ENCODE measurements at places on chromosomes 3 and 15.

DNA sequence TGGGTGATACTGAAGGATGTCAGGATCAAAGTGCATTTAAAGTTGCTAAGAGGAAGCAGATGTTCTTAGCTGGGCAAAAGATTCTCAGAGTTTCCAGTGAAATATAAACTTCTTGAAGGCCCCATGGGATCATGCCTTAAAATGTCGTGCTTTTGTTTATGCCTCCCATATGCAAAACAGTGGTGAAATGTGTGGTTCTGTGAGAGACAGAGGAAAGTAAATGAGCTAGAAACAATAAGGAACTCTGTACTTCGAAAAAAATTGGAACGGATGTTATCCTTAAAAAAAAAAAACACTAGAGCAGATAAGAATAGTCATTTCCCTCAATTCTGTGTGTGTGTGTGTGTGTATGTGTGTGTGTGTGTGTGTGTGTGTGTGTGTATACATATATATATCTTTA lies 497.0 kb upstream of the TBL1XR1 start:
- DNase-seq: peak; percentile 35

DNA sequence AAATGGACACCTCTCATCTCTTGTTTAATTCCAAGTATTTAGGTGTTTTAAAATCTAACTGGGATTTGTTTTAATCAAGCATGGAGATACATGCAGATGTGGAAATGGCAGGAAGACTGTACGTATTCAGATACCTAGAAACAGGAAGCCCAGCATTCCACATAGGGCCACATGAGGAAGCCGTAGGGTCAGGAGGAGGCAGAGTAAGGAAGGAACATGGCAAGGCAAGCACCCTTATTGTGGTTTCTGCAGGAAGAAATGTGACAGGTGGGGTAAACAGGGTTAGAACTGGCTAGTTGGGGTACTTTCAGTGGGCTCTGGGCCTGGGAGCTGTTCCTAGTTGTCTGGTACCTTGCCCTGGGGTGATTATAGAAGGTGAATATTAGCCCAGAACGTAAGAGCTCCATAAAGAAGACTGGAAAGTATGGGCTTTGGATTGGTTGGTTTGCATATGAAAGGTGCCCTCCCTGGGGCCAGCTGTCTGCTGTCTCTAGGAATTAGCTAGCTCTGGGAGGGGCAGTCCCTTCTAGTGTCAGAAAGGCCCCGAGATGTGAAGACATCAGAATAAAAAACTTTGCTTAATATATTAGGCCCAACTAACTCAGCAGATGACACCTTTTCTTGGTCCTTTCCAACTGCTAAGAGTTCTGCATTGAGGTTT lies 107.7 kb upstream of the CADPS start:
- DNase-seq: no peak

DNA sequence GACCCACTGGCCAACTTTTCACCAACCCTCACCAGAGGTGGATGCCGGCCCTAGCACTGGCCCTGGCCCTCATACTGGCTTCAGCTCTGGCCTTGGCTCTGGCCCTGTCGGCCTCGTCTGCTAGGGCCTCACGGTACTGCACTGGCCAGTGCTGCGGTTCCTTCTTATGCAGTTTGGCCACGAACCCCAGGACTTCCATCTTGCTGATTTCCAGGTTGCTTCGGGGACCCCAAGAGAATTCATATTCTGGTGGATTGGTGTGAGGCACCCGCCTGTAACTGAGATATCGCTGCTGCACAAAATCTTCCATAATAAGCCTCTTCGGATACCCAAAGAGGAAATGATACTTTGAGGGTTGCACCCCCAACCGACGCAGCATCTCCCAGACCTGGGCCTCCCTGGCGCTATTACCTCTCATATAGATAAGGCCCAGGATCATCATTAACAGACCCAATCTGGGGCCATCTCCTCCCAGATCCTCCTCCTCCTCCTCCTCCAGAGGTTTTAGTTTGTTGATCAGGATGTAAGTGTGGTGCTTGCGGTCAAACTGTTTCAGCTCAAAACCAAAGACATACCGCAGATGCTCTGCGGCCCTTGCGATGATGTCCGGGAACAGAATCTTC lies 883 bp downstream of the MAGEF1 start:
- peak; percentile 76 for DNase-seq

GRCh38 chr15:70492240-70493177 lies 270.8 kb downstream of the UACA start:
- peak; percentile 76 for DNase-seq

DNA sequence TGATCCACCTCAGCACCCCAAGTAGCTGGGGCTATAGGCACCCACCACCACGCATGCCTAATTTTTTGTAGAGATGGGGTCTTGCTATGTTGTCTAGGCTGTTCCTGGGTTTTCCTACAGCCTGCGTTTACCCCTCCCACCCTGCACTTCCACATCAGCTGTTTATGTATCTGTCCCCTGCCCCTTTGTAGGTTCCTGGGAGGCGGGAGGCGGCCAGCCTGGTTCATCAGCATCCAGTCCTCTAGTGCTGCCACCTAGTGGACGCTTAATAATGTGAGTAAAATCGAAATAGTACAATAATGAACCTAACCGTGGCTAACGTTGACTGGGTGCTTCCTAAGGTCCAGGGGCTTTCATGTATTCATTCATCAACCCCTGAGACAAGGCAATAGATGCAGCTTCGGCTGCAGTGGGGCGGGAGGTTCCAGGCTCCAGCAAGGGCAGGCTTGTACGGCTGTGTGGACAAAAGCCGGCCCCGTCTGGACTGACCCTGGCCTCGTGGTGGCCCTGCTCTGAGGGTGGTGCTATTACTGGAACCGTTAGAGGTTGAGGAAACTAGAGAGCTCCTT lies 1.2 kb upstream of the LCTL start:
- DNase-seq: peak; percentile 79

- DNase-seq: no peak
These were observed 44.8 kb upstream of the RAF1 start for GRCh38 chr3:12708584-12709192.

DNA sequence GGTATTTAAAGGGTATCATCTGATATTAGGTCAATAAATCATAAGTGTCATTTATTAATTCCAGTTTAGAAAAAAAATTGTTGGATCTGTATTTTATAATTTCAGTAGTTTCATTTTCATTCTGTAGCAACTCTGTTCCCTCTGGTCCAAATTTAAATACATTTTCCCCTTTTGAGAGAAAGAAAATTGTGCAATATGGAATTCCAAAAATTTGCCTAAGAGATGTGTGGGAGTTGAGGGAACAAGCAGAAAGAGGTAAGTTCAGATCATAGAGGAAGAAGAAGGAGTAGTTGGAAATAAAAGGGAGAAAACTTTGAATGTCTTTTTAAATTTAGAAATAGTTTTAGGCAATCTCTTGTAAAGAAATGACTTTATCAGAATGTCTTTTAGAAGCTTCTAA lies 48.9 kb upstream of the MME start:
- DNase-seq: no peak

GRCh38 chr3:178545337-178545736 lies 9.1 kb downstream of the KCNMB2 start:
- DNase-seq: no peak

GRCh38 chr3:195802795-195803194 lies 8.9 kb downstream of the MUC4 start:
- peak; percentile 42 for DNase-seq

GRCh38 chr15:74988007-74988800 lies 7.2 kb upstream of the SCAMP5 start:
- peak; percentile 66 for DNase-seq

- DNase-seq: no peak
These were observed 36.2 kb upstream of the TOPBP1 start for GRCh38 chr3:133697960-133698359.

DNA sequence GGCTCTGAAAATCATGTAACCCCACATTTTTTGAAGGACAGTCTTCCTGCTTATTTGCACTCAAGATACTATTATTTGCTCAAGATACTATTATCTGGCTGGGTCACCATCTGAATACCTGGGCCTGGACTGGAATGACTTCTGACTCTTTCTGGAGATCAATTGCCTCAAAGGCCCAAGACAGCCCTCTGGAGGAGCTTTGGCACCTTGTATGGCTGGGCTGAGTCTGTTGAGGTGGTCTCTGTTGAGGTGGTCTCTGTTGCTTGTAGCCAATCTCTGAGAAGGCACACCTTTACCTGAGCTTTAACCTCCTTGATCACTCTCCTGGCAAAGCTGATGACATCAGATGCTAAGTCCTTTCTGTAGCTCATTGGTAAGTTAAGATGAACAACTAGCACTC lies 33.0 kb downstream of the SPATA12 start:
- DNase-seq: no peak

DNA sequence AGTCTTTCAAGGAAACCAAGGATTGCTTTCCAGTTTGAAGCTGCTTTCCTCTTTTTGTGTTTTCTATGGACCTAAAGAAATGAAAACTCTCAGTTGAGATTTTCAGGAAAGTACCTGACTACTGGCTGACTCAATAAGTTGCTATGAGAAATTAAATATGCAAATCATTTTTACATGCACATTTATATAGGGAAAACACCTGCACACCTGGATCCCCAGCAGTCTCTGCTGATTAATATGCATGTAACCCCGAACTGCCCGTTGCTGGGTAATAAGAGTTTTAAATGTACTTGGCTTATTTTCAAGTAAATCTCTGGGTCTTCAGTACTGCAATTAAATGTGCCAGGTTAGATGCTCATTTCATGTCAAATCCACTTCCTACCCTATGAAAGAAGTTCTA lies 77.2 kb downstream of the KBTBD8 start:
- no peak for DNase-seq

GRCh38 chr3:98968347-98968746 lies 66.9 kb upstream of the DCBLD2 start:
- DNase-seq: no peak

GRCh38 chr3:98536456-98537017 lies 4.8 kb downstream of the GPR15 start:
- no peak for DNase-seq

- no peak for DNase-seq
These were observed 1133.8 kb downstream of the TUSC7 start for GRCh38 chr3:117843356-117843755.

- no peak for DNase-seq
These were observed 468.9 kb downstream of the FOXP1 start for GRCh38 chr3:71114610-71115009.

DNA sequence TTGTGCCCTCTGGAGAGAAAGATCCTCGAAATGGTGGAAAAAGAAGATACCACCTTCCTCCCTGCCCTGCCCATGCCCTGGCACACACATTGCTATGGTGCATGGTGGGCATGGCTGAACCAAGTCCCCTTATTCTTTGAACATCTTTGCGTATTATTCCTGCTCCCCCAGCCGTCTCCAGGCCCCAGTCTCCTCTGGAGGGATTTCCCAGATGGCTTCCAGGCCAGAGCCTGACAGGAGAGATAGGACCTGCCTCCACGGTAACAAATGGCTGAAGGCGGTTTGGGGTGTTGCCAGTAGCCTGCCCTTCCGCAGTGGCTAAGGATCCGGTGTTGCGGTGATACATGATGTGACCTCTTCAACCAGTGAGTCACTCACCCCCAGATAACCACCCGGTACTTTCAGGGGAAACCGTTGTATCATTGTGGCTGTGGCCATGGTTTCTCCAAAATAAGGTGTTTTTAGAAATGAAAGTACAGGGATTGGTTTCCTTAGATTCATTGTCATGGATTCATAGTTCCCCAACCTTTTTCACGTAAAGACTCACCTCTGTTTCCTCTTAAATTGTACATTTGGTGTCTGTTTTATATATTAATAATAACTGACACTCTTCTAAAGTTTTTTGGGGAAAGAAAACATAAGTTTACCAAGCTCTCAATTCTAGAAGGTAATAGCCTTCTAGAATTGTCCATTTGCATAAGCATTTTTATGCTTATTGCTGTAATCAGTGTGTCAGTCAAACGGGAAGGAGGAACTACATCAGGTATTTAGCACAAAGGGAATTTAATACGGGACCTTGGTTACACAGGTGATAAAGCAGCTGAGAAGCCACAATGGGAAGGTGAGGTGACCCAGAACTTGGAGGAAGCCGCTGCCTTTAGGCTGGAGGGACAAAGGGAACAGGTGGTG lies 25.9 kb downstream of the SMAD3 start:
- no peak for DNase-seq

GRCh38 chr15:46685096-46685495 lies 1032.2 kb upstream of the SEMA6D start:
- no peak for DNase-seq

DNA sequence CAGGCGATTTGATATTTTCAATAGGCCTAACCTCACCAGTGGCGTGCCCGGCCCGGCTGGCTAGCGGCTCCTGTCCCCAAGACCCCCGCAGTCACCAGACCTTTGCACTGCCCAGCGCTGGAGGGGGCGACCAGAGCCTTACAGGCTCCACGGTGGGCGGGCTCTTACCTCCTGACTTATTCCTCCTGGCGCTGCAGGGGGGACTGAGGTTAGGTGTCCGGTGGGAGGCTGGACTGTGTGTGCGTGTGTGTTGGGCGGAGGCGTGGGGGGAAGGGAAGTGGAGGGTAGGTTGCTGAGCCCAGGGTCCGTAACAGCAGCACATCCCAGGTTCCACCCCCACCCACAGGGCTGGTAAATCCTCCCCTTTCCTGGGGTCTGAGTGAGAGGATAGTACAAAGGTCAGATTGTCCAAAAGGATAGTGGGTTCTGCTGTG lies 27.5 kb upstream of the THRB start:
- no peak for DNase-seq

DNA sequence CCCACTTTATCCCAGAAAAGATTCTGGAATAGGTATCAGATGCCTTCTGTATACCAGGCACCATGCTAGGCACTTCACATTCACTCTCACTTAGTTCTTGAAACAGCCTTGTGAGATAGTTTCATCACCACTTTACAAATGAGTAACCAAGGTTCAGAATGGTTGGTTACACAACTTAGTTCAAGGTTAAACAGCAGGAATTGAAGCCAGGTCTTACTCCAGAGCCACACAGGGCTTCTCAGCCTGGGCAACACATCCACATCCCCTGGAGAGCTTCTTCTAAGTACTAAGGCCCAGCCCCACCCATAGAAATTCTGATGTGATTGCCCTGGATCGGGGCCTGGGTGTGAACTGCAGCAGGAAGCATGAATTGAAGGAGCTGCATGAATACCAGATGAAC lies 18.6 kb downstream of the WHAMM start:
- no peak for DNase-seq

GRCh38 chr15:94894056-94894455 lies 662.7 kb downstream of the MCTP2 start:
- no peak for DNase-seq

DNA sequence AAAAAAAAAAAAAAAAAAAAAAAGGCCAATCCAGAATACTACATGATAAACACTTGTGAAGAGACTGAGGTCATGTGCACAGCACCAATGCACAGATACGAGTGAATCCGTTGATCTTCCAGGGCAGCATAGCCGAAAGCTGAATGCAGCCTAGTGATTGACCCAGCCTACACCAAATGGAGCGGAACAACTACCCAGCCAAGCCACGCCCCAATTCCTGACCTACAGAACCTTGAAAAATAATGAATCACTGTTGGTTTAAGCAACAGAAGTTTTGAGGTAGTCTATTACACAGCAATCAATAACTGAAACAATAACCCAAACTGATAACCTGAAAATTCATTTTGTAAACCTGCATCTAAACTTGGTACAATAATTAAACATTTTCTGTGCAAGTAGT lies 361.0 kb downstream of the FHIT start:
- DNase-seq: no peak

DNA sequence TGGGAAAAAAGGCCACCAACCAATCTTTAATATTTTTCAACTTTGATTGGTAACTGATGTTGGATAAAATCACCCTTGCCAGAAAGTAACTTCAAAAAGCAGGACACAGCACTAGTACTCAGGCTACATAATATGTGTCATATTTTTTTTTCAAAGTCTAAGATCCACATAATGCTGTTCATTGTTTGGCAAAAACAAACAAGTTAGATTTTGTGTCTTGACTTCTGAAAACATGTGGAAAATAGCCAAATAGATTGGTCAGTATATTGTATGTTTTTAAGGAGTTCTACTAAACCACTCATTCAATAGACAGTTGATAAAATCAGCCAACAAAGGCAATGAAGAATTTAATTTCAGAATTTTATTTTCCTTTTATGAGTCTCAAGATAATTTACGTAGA lies 111.7 kb upstream of the CCDC54 start:
- no peak for DNase-seq
